ENCODE measurements at places on chromosomes 3 and 15.

- DNase-seq = no peak
These were observed 25.1 kb downstream of the SLC24A5 start for GRCh38 chr15:48145923-48146322.

GRCh38 chr15:39579487-39580116 is 1.3 kb upstream of the THBS1 start:
- no peak for DNase-seq

DNA sequence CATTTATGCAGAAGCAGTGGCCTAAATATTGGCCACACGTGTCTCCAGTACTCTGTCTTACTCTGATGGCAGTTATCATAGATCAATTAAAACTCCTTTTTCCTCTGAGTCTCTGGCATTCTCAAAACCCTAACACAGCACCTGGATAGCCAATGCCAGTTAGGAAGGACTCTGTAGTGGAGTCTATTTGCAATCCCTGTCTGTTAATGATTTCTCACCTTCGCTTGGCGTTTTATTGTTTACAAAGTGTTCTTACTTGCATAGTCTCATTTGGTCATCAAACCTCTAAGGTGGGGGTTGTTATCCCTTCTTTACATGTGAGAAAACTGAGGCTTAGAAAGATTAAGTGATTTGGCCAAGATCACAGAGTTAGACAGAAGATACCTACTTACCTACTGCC is 258.8 kb downstream of the IL5RA start:
- no peak for DNase-seq

- DNase-seq = no peak
These were observed 138.3 kb upstream of the UBP1 start for GRCh38 chr3:33578325-33579177.

DNA sequence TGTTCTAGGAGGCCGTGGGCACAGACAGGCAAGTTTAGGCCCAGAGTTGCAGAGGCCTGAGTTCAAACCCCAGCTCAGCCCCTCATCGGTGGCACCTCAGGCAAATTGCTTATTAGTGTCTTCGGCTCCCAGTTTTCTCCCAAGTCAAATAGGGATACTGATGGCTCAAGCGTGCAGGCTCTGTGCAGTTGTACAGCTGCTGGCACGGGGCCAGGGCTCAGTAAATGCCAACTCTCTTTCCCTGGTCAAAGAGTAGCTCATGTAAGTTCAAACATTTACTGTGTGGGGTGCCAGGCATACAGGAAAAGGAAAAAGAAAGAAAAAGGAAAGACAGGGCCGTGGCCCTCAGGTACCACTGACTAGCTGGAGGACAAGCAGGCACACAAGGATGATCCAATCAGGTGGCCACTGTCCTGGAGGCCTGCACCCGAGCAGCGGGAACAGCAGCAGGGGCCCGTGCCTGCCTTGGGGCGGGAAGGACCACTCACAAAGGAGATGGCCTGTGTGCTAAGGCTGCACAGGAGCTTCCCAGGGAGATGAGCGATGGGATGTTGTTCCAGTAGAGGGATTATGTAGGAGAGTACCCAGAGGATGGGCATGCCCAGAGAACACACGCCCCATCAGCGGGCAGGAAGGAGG is 70.8 kb downstream of the TBC1D2B start:
- no peak for DNase-seq

GRCh38 chr3:100400419-100400779 is 490 bp downstream of the TOMM70 start:
- no peak for DNase-seq

DNA sequence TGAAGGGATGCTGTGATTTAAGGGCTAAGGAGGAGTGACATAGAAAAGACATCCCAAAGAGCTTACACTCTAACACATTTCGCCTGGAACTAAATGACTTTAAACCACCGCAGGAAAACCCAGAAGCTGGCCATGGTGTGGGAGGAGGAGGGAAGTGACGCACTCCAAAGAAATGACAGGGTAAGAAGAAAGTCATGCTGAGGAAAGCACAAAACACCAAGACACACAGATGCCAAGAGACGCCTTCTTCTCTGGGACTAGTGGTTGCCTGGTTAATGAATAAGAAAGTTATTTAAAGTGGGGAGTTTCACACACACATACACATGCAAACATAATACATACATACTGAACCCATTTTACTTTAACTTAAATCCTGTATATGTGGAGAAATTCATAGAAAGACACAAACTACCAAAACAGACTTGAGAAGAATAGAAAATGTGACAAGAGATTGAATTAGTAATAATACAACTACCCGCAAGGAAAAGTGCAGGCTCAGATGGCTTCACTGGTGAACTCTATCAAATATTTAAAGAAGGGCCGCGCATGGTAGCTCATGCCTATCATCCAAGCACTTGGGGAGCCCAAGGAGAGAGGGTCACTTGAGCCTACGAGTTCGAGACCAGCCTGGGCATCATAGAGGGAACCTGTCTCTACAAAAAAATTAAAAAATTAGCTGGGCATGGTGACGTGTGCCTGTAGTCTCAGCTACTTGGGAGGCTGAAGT is 125.5 kb downstream of the NSMCE3 start:
- no peak for DNase-seq

DNA sequence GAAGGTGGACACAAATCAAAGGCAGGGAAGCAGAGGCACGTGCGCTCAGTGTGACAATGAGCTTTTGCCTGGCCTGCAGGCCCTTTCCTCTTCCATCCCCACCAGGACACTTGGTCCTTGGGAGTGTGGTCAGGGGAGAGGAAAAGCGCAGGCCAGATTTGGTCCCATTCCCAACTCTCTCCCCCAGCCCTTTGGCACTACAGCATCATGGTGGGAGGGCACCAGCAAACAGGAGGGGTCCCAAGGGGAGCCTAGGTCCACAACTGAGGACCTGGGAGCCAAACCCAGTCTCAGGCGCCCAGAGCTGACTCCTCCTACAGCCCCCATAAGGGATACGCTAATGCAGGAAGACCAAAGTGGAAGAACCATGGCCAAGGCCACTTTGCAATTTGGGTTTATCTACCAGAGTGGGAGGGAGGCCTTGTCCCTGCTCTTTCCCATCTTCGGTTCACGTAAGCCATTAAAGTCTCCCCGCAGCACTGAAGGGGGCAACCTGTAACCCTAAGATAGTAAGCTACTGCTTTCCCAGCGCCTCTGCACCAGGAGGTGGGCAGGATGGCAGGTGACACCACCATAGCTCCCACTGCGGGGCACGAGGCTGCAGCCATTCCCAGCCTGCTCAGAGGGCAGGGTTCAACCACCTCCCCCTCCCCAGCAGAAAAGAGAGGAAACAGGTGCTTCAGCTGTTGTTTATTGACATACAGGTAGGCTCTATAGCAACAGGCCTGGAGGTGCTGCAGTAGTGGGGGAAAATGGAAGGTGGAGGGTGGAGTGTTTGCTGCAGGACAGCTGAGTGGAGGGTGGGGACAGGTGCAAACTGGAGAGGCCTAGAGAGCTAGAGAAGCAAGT is 993 bp upstream of the GRAMD2A start:
- DNase-seq = no peak
